ENCODE measurements at places on chromosomes 6 and 20.

DNA sequence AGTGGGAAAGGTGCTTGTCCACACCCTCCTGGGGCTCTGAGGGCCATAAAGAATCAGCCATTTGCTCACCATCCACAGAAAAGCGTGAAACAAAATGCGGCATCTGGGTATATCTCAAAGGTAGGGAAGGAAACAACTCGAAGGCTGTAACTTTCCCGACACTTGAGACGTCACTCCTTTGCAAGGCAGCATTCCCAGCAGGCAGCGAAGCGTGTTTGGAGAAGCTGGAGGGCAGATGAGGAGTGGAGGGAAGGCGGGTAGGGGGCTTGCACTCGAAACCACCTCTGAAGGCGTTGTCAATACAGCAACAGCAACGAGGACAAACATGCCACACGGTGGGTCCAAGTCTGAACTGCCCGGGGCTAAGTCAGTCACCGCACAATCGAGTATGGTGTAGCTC, 98.4 kb downstream of the FOXC1 start:
- DNase-seq, result no peak

GRCh38 chr6:90676516-90677300, 89.8 kb upstream of the MAP3K7 start:
- DNase-seq, result no peak

- DNase-seq, result no peak
These were observed 36.1 kb upstream of the THBS2 start for GRCh38 chr6:169289619-169290339.

GRCh38 chr20:37317994-37318640, 27.8 kb upstream of the SRC start:
- DNase-seq, result no peak

- no peak for DNase-seq
These were observed 27.5 kb upstream of the TAF8 start for GRCh38 chr6:42022755-42023384.
